HT-29 (cell line): ENCODE measurements at places on chromosomes 12 and 14. TPM values are rescaled to one million over a fixed set of nuclear protein-coding genes. Genes with fewer than 3 reads are reported as not detected.

The AJUBA gene
- total RNA-seq = 52.0 and 53.6 TPM in 2 replicates

GRCh38 chr12:110365489-110366320 is 37.8 kb downstream of the ANAPC7 start:
- DNase-seq = no peak

- DNase-seq = peak; percentile 5
Measured at GRCh38 chr12:131671276-131671675, 39.6 kb upstream of the SFSWAP start.

The INSM2 gene
- 0.08 TPM in 1 of 2 replicates, not detected in the other for total RNA-seq

DNA sequence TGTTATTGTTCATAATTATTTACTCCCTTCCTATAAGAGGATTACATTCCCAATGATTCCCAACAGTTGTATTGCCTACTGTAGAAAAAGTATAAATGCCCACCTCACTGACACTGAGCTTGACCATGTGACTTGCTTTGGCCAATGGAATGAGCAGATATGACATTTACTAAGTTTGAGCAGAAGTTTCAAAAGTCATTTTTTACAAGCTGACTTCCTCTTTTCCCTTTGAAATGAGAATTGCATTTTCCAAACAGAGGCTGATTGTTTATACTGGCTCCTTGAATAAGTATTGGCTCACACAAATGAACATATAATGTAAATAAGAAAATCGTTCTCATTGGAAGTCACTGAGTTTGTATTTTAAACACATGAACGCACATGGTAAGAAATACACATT is 116.4 kb upstream of the LRFN5 start:
- DNase-seq = no peak

- no peak for DNase-seq
Measured at GRCh38 chr14:103418481-103418818, 33.2 kb downstream of the MARK3 start.

- DNase-seq = no peak
Measured at GRCh38 chr12:57720606-57721595, 17.6 kb downstream of the AGAP2 start.

- DNase-seq = no peak
Measured at GRCh38 chr14:68306265-68306933, 486.5 kb downstream of the ZFP36L1 start.

- no peak for DNase-seq
Measured at GRCh38 chr12:32603858-32604257, 75.2 kb upstream of the DNM1L start.

DNA sequence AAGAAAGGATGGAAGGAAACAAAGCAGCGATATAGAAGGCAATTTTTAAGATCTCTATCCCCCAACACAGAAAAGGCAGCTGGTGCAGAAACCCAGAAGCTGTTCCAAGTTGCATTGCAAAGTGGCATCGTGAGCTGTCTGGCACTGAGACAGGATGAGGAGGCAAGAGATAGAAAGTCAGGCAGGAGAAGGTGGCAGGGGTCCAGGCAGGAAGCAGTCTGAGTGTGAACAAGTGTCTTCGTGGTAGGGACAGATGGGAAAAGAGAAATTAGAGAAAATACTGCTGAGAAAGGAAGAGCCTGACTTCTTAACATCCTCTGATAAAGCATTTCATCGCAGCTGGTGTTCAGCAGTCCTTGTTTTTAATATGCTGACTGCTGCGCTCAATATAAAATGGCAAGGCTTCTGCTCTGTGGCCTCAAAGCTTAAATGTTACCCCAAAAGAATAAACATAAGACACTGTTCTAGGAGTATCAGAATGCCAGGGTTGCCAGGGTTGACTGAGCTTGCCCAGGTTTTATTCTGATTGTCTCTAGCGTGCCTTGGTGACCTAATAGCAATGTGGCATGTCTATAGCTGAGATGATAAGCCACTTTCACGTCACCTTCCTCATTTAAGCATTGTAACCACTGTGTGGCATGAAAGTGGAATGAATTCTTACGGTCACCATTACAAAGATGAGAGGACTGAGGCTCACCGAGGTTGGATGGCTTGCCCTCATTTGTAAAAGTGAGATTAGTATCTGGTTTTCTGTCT is 397.6 kb downstream of the NUAK1 start:
- DNase-seq = no peak

The PTPRB gene
- 7.0 and 9.3 TPM in 2 replicates for total RNA-seq

The CNTN1 gene
- not detected in 2 replicates for total RNA-seq

- DNase-seq = no peak
Measured at GRCh38 chr12:75923964-75924666, 107.5 kb downstream of the PHLDA1 start.

The GRIN2B gene
- 0.08 and 0.29 TPM in 2 replicates for total RNA-seq

- peak; percentile 3 for DNase-seq
Measured at GRCh38 chr14:74400031-74400685, 25.9 kb downstream of the SYNDIG1L start.

- no peak for DNase-seq
Measured at GRCh38 chr12:2286047-2286446, 233.3 kb downstream of the CACNA1C start.

The DUSP16 gene
- total RNA-seq = 9.2 and 11.3 TPM in 2 replicates

The CLMN gene
- total RNA-seq = 4.4 and 5.3 TPM in 2 replicates

The KIF26A gene
- total RNA-seq = not detected in 2 replicates

DNA sequence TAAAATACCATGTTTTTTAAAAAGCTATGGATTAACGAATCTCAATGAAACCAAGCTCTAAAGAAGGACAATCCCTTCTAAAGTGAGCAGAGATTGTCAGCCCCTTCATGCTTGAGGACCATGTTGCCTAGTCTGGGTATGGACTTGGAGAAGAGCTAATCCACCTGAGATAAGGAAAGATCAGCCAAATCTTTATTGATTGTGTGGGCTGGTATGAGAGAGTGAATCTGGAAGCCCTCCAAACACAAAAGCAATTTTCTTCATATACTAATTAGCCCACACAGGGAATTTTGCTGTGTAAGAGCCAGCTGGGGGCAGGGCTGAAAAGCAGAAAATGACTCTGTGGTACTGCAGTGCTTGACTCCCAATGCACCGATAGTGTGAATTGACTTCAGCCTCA is 47.4 kb upstream of the DICER1 start:
- no peak for DNase-seq

The KRT74 gene
- total RNA-seq = not detected in 2 replicates

DNA sequence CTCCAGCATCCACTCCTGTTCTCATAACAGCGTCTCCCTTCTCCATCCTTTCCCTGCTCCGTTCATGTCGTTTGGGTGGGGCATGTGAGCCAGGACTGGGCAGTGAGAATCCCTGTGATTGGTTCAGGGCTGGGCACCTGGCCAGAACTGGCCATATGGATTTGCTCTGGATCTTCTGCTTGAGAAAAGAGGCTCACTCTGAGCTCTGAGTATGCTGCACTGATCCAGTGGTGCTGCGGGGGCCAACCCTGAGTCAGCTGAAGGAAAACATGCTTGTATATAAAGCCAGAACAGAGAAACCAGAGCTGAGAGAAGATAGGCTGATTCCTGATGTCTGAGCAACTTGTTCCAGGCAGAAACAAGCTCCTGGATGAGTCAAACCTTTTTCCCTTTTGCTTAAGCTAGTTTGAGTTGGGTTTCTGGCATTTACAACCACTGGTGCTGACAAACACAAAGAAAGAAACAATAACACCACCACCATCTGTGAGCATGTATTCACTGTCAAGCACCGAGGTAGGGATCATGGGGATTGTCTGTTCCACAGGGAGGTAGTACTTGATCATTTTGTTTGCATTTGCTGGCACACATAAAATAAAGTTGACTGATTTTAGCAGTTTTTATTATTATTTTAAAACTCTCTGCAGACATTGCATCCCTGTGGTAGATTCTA is 14.0 kb upstream of the HPD start:
- DNase-seq = peak; percentile 19

DNA sequence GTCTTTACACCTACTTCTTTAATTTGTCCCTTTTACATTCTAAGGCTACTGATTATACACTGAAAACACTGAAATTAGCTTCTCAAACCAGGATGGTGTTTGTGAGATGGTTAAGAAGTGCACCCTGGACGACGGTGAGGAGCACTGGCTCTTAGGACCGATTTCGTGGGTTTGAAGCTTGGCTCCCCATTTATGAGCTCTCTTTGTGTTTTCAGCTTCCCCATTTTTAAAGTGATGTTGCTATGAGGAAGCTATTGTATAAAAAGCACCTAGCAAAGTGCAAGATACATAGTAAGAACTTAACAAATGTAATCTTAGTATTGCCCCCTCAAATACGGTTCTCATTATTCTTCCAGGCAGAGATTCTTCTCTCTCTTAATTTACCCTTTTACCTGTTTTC is 4.7 kb downstream of the NFYB start:
- DNase-seq = no peak

- DNase-seq = no peak
Measured at GRCh38 chr12:14962153-14962539, 745 bp upstream of the ARHGDIB start.

The AP4S1 gene
- 2.1 and 2.4 TPM in 2 replicates for total RNA-seq

DNA sequence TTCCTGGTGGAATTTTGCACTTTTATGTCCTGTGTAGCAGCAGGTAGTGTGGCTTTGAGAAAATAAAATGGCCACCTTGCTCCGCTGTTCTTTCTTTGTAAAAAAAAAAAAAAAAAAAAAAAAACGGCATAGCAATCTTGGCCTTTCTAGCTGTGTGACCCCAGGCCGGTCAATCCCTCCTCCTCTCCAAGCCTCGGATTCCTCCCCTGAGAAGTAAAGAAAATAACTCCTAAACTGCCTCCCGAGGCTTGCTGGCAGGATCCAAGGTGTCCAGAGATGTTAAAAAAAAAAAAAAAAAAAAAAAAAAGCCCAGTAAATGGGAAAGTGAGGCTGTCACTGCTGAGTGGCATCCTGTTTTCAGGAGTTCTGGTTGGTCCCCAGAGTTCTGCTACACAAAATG is 23.9 kb upstream of the MAP1LC3B2 start:
- DNase-seq = no peak

GRCh38 chr14:105065280-105066228 is at the start of gene GPR132:
Gene GPR132 (minus strand): TSS chr14:105065430. CDS start chr14:105055420, 10,010 bp downstream.
- DNase-seq = no peak

The CIROP gene
- total RNA-seq = not detected in 2 replicates

The NTN4 gene
- 17.1 and 18.1 TPM in 2 replicates for total RNA-seq

GRCh38 chr12:51323317-51323960 is 535 bp downstream of the BIN2 start:
- no peak for DNase-seq

- DNase-seq = no peak
Measured at GRCh38 chr12:759628-760027, 7.2 kb downstream of the WNK1 start.

DNA sequence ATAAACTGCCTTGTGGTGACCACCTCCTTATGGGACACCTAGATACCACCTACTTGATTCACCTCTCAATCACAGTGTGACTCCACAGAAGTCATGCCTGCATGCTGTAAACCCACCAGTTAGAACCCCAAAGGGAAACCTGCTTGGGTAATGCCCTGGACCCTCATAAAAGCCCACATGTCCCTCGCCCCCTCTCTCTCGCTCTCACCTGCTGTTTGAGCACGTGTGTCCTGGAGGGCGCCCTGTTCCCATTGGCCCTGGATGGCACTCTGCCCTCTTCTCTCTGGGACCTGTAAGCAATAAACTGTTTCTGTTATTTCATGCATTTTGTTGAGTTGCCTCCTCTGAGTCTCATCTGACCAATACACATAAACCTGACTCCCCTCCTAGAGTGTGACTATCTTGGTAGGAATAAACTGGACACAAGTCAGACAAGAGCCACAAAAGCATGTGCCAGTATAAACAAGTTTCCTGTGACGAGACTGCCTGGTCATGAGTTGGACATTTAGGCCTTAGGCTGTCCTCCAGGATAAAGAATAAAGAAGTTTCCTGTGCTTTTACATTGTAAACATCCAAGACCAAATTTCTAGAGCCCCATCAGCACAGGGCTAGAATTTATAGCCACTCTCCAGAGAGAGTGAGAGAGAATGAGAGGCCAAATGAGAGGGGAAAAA is 8.6 kb downstream of the IFI27L2 start:
- DNase-seq = no peak

- no peak for DNase-seq
Measured at GRCh38 chr12:12474471-12474928, 88.2 kb downstream of the DUSP16 start.
